ENCODE measurements at places on chromosomes 3 and 15.
A peak's percentile ranks its signal among the peaks of the same experiment; 100 is the strongest.

DNA sequence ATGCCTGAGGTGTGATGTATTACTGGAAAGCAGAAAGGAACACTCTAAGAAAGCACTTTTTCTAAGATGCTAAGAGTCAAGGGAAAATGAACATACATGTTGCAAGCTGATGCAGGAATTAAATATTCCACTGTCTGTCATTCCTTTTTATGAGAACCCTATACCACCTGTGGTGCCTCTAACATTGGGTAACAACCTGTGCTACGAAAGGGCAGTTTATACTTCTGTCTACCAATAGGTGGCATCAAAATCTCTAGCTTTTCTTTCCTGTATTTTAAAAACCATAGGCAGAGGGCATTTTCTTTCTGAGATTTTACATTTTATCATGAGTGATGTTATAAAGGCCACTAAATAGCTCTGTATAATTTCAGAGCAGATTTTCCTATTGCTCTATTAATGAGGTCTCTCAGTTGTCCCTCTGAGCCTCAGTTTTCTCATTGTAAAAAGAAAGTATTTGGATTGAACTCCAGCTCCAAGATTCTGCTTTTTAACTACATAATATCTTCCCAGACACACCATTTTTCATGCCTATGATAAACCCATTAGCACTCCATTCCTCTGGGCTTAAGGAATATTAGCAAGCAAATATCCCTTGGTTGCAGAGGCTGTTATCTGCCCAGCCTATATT, 3.5 kb upstream of the CPNE4 start:
- peak; percentile 32 for ATAC-seq

DNA sequence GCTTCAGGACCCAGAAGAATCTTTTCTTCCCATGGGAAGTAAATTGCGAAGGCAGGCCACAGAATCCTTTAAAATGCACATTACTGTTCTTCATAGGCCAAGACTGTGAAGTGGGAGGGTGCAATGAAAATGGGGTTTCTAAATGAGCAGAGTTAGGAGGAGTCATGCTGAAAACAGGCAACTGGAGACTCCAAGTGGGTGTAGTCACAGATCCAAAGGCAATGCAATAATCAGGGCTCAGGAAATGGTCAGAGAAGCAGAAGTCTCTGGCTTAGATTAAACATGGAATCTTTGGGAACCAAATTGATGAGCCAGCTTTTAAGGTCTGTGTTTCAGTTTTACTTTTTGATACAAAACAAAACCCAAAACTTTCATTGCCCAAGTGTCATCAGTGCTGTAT, 37.6 kb downstream of the HHLA2 start:
- no peak for ATAC-seq

- ATAC-seq: no peak
These were observed 234.1 kb downstream of the OPA1 start for GRCh38 chr3:193827040-193827669.

- ATAC-seq: peak; percentile 35
These were observed 3.2 kb downstream of the NEIL1 start for GRCh38 chr15:75349851-75350588.

DNA sequence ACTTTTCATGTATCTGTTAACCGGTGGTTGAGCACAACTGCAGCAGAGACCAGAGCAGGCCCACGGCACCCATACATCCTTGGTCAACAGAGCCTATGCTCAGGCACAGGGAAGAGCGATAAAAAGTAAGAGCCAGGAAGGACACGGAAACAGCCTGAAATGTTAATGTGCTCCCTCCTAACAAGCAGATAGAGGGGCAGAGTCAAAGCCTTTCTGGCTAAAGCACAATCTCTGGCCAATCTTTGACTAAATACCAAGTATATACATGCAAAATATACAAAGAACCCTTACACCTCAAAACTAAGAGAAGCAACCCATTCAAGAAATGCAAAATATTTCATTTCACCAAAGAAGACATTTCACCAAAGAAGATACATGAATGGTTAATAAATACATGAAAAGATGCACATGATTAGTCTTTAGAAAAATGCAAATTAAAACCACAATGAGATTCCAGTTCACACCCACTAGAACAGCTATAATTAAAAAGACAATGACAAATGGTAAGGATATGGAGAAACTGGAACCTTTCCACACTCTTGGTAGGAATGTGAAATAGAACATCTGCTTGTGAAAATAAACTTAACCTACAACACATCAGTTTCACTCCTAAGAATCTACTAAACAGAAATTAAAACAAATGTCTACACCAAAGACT, 88.0 kb downstream of the OSBPL10 start:
- no peak for ATAC-seq

DNA sequence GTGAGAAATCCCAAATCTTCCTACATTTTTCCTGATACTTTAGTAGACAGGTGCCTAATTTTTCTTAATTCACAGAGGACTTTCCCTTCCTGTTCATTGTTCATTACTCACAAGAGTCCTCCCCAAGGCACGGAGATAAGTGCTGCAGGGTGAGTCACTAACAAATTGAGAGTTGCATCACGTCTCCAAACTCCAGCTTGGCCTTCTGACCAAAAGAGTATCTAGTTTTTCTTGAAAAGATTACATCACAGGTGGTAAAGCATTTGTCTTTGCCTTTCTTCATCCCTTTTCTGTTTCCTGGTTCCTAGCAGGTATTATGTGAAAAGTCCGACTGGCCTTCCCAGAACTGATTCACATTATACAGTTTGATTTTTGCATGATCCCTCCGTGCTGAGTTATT, 24.9 kb upstream of the RASGRP1 start:
- ATAC-seq: peak; percentile 98

DNA sequence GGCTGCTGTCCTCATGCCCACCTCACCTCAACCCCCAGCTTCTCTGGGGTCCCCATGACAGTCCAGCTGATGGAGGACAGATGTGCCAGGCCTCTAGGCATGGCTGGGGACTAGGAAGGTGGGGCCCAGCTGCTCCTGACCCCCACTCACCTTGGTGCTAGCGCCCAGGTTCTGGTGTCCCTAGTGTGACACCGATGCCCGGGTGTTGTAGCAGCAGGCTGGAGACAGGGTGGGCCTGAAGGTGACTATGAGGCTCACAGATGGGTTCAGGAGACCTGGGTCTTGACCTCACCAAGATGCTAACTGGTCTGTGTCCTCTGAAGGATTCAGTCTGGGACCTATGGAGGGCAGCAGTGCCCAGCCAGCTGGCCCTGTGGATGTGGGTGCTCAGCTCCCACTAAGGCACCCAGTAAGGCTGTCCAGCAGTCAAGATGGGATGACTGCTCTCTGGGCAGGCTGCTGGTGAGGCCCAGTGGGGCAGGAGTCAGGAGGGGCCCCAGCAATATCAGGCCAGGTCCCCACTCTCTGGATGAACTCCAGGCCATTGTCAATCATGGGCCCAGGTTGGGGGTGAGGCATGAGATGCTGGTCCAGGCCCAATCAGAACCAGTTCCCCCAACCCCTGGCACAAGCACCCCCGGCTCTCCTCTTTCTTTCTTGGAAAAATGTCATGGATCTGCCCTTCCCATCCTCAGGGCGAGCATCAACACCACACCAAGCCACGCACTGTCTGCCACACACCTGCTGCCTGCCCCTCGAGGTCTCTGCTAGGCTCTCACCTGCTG, 33.0 kb downstream of the ALDH1L1 start:
- peak; percentile 15 for ATAC-seq

DNA sequence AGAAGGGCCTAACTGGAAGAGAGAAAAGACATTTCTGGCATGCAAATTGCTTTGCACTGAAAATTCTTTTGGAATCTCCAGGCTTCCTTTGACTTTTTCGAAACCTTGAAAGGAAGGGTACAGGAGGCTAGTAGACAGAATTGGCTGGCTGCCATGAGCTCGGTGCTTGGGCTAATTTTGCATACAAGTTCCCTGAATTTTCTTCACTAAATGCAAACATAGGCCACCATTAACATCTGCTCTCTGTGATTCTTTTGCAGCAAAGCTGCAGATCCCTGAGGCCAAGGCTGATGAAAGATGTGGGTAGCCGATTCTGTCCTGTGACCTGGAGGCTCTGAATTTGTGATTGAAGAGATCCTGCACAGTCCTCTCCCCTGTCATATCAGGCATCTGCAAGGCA, 247.8 kb upstream of the MCTP2 start:
- ATAC-seq: no peak

DNA sequence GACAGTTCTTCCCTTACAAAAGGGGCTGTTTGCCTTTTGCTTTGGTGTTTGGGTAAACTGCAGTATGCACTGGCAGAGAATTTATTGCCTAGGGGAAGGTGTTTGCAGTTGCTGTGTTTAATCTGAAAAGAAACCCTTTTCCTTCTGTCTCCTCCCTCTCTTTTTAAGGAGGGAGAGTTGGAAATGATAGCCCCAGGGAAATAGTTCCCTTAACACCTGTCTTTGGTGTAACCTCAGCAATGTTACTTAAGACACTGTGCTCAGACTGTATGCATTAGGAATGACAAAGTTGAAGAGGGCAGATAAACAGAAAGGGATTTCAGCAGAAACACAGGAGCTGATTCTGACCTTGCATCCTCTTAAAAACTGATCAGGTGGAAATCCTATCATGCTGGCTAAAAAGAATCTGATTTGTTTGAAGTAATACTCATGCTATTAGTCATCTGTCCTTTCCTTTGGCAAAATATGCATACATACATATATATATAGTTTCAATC, 125.4 kb downstream of the TP63 start:
- ATAC-seq: no peak

- ATAC-seq: peak; percentile 14
These were observed 3.6 kb downstream of the SOX14 start for GRCh38 chr3:137767538-137768360.

GRCh38 chr3:33826688-33827087, 28.3 kb downstream of the PDCD6IP start:
- ATAC-seq: no peak

DNA sequence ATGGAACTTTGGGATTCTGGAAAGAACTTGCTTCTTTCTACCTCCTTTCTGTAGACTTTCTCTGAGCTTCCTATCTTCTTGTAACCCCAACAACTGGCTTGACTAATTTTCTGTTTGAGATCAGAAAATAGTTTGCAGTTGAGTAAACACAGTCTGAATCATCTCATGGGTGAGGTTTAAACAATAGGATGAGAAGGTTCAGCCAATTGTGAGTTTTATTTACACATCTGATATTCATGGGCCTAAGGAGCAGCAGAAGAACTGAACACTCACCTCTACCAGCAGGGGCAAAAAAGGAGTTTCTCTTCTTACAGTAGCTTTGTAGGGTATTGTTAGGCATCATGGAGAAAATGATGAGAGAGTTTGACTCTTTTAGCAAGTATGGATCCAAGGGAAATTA, 54.2 kb downstream of the DTWD1 start:
- ATAC-seq: peak; percentile 77

GRCh38 chr15:66595931-66596545, 30.2 kb upstream of the LCTL start:
- no peak for ATAC-seq

DNA sequence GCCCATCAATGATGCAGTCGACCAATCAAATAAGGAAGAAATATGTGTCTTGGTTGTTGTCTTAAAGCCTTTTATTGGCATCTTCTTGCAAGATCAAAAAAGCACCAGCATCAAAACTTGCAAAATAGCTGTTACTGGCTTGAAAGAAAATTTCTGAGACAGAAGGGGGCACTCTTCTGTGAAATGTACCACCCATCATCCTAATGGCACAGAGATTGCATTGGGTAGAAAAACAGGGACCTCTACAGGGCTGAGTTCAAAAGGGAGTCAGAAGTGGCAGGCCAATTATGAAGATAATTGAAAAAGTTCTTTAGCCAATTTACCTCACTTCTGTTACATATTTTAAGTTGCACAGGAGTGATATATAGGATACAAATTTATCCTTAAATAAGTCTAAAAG, 122.3 kb upstream of the GPR149 start:
- ATAC-seq: no peak

GRCh38 chr3:62955126-62955525, 79.9 kb upstream of the CADPS start:
- ATAC-seq: no peak

DNA sequence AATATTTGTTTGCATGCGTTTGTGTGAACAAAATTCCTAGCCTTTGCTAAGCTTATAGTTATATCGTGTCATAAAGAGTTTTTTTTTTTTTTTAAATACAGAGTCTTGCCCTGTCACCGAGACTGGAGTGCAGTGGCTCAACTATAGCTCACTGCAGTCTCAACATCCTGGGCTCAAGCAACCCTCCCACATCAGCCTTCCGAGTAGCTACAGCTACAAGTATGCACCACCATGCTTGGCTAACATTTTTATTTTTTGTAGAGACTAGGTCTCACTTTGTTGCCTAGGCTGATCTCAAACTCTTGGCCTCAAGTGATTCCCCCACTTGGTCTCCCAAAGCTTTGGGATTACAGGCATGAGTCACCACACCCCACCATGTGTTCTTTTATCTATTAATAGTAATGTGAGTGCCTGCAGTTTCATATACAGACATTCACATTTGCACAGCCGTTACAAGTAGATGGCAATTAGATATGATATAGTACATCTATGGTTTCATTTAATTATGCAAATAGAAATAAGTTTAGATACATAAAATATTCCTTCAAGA, 848.6 kb downstream of the PDCD6IP start:
- no peak for ATAC-seq

DNA sequence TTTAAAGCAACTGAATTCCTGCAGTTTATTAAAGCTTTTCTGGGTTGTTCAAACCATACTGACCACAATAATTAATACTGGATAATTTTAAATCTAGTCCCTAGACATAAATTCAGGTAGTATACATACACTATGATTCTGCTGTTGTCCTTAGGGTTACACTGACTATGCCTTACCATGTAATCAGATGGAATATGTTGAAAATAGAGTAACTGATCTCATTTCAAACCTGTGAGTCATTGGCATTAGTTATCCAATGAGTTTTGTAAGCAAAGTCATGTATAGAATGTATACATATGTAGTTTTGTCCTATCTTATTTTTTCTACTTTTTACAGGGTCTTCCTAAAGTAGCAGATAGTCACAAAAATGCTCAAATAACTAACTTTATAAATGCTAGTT, 517.1 kb upstream of the CCDC54 start:
- no peak for ATAC-seq

GRCh38 chr3:52373676-52374075, 57.6 kb downstream of the DNAH1 start:
- no peak for ATAC-seq

DNA sequence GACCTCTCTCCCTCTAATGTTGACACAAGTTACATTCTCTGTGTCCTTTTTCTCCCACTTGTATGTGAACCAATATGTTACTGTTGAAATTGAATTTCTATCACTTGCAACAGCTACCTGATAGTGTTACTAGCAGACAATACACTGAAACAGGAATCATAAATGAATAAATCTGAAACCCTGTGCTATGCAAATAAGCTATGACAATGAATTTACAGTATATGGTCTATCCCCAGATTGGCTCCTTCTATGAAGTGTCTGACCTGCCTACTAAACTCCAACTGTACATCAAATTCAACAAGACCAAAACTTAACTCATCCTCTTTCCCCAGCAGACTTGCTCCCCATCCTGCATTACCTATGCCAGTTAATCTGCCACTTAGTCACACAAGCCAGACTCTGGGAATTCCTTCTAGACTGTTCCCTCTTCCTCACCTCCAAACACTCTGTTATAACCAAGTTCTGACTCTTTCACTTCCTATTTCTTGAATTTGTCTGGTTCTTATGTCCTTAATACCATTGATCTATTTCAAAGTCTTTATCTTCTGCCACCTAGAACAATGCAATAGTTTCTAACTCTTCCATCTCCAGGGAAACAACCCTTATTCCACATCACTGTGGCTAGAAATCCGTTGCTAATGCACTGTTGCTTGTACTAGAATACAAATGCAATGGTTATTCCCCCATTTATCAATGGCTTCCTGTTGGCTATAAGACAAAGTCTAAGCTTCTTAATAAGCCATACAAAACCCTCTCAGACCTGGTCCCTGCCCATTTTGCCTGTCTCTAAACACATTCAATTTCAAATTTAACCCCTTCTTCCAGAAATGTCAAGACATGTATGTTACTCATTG, 13.4 kb upstream of the ZNF639 start:
- no peak for ATAC-seq

- no peak for ATAC-seq
These were observed 11.3 kb downstream of the TMEM266 start for GRCh38 chr15:76070921-76071635.

All from esophagus mucosa (tissue), 1 donor.